ENCODE measurements at places on chromosomes 2 and 18. TPM values are rescaled to one million over a fixed set of nuclear protein-coding genes. Genes with fewer than 3 reads are reported as not detected.

The DPP4 gene
- total RNA-seq: 26.8 TPM

The NEU2 gene
- total RNA-seq: not detected

The RNU2-63P gene
- total RNA-seq: not detected

The MSTN gene
- not detected for total RNA-seq

The EHD3 gene
- 15.6 TPM for total RNA-seq

The MOCOS gene
- 1.4 TPM for total RNA-seq

- peak; percentile 93 for DNase-seq
These were observed 2.8 kb downstream of the CNDP2 start for GRCh38 chr18:74498712-74499627.

DNA sequence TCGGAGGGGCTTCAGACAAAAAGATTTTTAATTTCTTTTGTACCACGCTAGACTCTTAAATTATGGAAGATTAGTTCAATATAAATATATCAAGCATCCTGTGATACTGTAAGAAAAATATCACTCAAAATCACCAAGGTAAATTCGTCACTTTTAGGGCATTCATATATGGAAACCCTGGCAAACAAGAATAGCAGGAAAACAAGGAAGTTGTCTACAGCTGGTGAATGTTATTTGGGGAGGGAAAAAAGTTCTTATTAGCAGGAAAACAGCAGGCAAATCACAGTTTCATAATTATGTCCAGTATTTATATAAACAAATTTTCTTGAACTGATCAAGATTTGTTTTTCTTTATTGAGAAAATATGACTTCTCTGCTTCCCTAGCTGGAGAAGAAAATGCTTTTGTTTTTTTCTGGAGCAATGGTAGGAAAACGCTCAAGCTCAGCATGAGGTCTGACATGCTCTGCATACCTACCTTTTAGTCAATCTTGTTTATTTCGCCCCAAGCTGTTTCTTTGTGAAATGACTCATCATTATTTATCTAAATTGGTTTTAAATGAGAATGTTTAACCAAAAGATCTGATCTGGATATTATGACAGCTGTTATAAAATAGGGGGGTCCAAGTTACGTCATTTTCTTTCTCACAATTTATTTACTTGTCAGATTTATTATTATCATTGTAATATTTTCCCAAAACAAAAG lies 14.7 kb downstream of the LINC00305 start:
- DNase-seq: no peak

DNA sequence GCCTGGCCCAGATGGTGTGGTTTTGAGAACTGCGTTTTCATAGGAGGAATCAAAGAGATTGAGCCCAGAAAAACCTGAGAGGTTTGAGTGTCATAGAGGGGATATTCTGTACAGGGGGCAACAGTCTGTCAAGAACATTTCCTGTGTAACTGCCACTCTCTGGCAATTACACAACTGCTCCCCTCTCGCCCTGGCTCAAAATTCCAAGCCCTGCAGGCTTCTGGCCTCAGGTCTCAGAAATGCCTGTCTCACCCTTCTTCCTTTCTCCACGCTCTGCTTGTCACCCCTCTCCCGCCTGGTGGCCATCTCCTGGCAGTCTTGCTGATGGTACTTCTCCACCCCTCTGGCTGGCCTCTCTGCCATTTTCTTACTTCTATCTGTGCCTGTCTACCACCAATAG lies 4.0 kb downstream of the VAMP5 start:
- DNase-seq: no peak

DNA sequence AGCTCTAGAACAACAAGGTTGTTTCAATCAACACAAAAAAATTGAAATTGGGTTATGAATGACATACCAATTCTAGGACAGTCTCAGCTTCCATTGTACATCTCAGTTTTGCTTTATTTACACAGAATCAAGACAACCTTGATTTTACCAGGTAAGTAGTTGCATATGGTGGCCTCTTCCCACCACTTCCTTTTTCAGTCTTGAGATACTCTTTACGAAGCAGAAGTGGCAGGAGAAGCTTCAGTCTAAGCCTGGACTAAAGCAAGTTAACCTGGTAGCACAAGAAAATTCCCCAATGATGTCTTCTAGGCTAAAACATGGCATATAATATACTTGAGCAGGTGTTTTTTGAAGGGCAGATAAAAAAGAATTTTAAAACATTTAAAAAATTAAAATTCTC lies 10.7 kb upstream of the FAM136A start:
- no peak for DNase-seq

GRCh38 chr2:64250751-64251423 lies 106.7 kb upstream of the PELI1 start:
- no peak for DNase-seq

- no peak for DNase-seq
These were observed 34.4 kb downstream of the CD28 start for GRCh38 chr2:203740871-203741281.

GRCh38 chr2:195575879-195576401 lies 81.1 kb upstream of the SLC39A10 start:
- peak; percentile 83 for DNase-seq

DNA sequence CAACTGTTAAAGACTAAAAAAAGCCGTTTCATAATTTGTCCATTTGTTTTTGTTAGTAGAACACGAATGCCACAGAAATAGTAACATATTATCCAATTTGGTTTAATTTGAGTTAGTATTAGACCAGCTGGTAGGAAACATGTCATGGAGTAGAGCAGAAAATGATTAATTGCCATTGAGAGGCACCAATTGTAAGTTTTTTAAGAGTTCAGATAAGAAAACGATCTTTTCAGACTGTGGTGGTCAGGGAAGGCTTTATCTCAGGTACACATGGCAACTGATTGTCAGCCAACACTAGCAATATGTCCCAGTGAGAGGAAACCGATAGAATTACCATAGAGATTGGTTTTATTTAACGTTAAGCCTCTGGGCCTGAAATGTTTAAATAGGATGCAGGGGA lies 438.2 kb upstream of the MAP2 start:
- DNase-seq: no peak

DNA sequence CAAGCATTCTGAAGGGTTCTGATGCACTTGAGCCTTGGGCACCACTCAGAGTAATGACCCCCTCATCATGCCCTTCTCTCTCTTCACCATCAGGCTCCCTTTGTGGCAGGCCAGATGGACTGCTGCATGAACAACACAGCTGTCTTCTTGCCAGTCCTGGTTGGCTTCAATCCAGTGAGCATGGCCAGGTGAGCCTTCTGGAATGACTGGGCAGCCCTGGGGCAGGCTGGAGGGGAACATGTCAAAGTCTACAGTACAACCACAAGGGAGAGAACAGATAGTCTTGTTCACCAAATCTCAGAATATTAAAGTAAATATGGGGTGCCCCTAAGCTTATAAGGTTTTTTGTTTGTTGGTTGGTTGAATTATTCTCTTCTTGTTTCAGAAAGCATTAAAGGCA lies 4.4 kb downstream of the GCKR start:
- no peak for DNase-seq

- DNase-seq: peak; percentile 60
These were observed 27.5 kb downstream of the INPP4A start for GRCh38 chr2:98472132-98472650.

DNA sequence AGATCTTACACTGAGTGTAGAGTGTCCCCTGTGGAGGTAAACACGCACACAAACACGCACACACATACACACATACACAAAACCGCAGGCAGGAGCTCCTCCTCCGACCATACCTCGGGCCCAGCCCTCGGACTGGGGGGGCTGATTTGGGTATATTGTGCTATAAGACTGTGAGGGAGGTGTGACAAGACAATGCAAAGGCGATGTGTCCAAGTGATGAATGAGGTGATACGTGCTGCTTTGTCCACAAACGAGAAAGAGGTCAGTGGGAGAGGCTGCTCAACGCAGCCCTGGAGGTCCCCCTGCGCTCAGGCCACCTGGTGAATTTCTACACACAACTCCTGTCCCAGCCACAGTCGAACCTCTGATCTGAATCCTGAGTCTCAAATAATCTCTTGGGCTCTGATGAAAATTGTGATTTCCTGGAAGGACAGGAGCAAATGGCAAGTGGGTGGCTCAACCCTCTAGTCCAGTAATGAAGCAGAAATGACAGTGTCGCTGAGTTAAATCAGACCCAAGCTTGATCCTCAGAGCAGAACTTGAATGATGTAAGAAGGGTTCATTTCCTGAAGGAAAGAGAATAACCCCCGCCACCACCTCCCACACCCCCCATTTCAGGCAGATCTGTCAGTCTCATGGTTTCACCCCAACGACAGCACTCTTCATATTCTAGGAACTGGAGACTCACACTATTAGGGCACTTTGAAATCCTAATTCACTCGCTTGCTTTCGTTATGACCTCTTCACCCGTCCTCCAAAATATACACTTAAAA lies 48.9 kb upstream of the ASXL2 start:
- DNase-seq: no peak

DNA sequence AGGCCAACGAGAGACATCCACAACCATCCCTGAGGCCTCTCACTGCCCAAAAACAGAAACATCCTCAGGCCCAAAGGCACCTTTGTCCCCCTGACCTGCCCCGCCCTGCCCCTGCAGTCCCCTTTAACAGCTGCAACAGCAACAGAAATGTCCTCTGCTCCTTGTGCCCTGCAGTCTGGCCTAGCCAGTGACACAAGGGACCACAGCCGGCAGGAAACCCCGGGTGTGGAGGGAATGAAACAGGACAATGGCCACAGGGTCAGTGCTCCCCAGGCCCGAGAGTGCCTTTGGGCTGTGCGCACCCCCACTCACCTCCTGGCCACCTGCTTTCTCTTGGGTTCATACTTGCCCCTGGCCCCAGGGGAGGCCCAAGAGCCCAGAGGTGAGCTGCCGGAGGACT lies 35.6 kb downstream of the SNED1 start:
- peak; percentile 60 for DNase-seq

- no peak for DNase-seq
These were observed 615.6 kb upstream of the SOX11 start for GRCh38 chr2:5076599-5076998.

DNA sequence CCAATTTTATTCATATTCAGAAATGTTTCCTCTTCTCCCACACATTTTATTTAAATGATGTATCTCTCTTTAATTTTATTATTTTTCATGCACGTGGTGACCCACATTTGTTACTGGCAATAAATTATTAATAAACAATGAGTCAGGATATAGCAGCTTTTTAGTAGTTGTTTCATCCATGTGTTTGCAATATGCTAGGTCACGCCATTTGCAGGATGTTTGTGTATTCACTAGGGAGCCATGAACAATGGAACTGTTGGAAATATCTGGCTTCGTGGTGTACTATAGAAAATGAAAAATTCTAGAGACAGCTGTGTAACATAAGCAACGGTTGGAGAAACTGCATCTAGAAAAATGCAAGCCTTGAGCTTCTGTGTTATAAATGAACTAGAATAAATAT lies 176.0 kb upstream of the COL3A1 start:
- no peak for DNase-seq

GRCh38 chr18:51941999-51942398 lies 398.0 kb upstream of the DCC start:
- DNase-seq: no peak

DNA sequence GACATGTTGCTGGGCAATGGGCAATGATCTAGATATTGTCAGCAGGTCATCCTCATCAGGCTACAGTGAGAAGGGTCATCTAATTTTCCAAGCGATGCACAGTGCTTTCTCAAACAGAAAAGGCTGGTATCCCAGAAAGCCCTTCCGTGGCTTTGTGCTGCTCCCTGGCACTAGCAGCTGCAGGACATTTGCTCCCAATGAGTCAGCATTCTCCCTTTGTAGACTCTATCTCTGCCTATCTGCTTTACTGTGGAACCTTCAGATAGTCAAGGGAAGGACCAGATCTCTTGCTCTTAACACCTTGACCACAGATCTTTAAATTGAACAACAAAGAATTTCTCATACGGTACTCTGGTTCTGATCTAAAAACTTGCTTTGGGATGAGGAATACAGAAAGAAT lies 101.4 kb downstream of the CDH2 start:
- no peak for DNase-seq
